ENCODE measurements at places on chromosomes 1 and 21.

DNA sequence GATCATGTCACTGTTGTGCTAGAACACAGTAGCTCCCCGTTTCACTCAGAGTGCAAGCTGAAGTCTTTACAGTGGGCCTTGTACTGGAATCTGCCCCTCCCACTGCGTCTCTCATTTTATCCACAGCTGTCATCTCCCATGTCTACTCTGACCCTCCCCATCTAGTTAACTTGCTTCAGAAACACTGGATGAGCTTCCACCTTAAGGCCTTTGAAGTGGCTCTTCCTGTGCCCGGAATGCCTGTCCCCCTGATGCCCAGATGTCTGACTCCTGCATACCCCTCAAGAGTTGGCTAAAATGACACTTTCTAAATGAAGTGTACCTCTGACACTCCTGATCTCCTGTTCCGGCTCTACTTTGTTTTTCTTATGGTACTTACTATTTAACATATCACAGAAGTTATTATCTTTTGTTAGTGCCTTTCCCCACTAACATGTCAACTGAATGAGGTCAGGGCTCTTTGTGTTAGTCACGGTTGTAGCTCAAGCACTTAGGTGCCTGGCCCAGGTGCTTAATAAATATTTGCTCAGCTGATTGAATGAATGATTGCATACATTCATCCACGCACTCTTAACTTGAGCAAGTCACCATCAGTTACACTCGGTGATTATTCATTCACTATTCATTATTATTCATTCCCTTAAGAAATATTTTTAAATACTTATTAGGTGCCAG lies 13.3 kb downstream of the ARV1 start:
- DNase-seq = no peak

DNA sequence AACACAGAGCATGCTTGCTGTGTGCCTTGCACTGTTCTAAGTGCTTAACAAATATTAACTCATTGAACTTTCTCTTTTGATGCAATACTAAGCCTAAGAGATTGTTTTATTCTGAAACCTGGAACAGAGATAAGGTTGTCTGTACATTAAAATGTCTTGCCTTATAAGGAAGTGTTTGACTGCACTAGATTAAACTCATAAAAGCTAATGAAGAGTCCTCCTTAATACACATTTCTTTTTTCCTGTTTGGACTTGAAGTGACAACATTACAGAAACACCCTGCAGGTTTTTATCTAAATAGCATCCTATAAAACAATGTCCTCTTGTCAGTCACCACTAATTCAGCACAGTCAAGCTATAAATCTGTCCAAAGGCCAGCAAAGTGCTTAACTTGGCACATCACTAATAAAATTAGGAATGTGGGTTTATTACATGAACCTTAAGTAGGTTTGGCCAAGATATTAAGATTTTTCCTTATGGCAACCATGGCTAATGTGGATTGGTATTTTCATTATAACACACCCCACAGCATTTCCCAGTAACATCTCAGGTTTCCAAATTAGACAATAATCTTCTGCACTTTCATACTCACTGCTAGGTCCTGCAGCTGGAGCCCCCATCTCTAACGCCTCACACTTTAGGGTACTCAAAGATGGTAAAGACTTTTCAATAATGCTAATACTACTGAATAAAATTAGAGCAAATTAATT lies 389.7 kb downstream of the LMO4 start:
- no peak for DNase-seq

DNA sequence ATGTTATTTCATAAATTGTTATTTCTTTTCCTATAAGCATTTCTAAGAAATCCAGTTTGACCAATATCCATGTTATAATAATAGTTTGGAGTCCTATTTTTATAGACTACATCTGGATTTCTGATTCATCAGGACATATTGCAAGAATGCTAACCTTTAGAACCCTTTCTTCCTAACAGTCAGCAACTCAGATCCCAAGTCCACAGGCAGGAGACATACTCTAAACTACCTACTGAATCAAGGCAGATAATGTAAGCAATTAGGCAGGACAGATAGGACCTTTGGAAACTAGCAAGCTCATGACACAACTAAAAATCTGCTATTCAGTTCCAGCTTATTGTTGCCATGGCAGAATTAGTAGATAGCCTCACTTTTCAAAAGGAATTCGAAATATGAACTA lies 104.1 kb downstream of the DENND1B start:
- no peak for DNase-seq

DNA sequence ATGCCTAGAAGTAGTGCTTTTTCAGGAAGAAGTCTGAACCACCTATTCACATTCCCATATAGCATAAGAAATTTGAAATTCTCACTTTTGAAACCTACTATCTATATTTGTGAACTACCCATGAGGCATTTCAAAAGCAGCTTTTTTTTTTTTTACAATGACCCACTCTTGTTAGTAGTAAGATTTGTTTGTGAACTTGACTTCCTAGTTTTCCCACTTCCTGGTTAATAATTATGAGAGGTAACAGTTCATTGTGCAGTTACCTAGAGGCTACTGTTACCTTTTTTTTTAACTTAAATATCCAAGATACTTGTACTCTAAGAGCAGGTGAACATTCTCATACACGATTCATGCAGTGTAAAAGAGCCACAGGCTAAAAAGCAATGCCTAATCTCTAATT lies 371.7 kb upstream of the ADGRL2 start:
- DNase-seq = no peak

GRCh38 chr1:17831597-17831996 lies 76.5 kb downstream of the ACTL8 start:
- DNase-seq = peak; percentile 69

DNA sequence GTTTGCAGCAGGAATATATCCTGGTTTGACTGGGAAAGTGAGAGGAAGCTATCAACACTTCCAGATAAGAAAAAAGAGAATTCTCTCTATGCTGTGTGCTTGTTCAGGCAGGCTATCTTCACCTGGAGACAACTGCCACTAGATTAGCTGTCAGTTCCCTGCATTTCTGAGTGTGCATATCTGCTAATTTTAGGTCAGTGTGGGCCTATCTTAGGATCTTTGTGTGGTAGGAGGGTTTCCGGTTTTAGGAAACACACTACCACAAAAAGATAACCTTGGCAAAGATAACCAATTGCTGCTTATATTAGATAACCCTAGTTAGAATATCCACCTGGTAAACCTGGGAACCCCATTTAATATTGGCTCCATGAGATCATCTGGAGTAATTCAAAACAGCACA lies 22.5 kb upstream of the GBP5 start:
- DNase-seq = no peak

DNA sequence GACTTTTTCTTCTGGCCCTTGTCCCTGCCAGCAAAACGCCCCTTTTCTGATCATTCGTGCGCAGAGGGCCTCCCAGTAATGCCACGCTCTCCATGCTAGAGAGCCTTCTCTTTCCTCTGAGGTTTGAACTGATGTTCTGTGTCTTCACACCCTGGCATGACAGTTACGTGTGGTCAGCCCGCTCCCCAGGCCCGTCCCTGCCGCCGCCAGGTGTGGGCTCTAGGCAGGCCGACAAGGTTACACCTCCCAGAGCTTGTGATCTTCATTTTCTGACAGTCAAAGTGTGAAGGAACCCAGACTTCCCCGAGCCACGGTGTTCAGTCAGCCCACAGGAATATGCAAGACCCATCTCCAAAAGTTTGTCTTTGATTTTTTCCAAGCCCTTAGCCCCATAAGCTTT lies 265.6 kb downstream of the TM2D1 start:
- no peak for DNase-seq

DNA sequence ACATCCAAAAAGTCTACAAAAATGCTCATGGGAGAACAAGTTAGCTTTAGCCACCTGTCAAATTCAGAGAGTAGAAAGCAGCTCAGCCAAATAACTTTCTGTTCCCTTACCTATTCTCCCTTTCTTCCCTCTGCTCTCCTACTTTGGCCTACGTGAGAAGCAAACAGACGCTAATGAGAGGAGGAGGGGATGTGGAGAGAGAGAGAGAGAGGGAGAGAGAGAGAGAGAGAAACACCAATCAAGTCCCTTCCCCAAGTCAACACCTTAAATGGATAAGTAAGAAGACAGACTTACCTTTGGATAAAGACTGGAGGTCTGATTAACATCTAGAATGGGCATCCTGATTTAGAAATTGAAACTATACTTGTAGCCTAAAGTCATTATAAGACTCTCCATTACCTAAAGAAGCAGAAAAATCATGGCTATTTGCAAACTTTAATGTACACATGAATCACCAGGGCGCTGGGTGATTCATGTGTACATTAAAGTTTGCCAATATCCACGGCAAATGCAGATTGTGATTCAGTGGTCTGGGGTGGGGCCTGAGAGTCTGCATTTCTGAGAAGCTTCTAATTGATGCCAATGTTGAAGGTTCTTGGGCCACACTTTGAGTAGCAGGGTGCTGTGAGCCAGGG lies 13.1 kb upstream of the DUSP12 start:
- DNase-seq = no peak

GRCh38 chr21:33246506-33246905 lies 16.8 kb downstream of the IFNAR2 start:
- no peak for DNase-seq

DNA sequence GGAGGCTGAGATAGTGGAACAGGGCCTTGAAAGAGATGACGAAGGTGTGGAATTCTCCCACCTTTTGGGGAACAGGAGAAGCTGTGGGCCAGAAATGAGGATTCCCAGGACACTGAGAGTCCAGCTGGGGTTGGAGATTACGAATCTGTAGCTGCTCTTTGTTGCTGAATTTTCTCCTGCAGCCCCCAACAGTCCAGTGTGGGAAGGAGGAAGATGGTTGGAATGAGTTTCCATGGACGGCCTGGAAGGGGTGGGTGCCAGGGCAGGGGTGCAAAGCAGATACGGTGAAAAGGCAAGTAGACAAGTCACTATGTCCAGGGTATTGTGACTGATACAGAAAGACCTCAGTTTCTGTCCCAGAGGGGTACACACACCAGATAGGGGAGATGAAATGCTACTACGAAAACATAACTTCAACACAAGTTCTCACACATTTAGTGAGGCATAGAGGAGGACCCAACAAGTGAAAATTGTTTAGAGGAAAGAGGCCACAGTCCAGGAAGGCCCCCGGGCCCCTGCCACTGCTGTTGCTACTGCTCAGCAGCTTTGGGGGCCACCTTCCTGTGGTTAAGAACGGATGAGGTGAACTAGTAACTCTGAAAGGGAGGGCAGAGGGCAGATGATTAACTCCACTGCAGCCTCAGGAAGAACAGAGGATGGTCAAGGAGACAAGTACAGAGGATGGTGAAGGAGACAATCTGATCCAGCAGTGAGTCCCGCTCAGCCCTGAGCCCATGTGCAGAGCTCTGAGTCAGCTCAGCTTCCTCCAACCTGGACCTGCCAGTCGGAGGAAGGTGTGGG lies 7.3 kb downstream of the CD244 start:
- DNase-seq = no peak

GRCh38 chr1:168643152-168643551 lies 66.7 kb downstream of the XCL1 start:
- no peak for DNase-seq

DNA sequence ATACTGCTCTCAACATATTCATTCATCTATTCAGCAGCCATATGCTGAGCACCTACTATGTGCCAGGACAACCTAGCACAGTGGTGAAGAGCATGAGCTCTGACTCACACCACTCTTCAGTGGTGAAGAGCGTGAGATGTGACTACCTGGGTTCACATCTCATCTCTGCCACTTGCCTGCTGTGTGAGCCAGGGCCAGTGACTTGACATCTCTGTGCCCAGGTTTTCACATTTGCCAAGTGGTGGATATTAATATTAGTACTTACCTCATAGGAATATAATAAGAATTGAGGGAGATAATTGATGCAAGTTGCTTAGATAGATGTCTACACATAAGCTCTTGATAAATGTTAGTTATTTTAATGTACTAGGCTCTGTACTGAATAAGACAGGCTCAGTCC lies 488.9 kb downstream of the PTPRU start:
- DNase-seq = no peak

Data from ecto neural progenitor cell (in vitro differentiated cells).